Pancreas (tissue), 10 donors: ENCODE measurements at places on chromosomes 3 and 15. TPM values are rescaled to one million over a fixed set of nuclear protein-coding genes. Genes with fewer than 3 reads are reported as not detected.
A peak's percentile ranks its signal among the peaks of the same experiment; 100 is the strongest.

DNA sequence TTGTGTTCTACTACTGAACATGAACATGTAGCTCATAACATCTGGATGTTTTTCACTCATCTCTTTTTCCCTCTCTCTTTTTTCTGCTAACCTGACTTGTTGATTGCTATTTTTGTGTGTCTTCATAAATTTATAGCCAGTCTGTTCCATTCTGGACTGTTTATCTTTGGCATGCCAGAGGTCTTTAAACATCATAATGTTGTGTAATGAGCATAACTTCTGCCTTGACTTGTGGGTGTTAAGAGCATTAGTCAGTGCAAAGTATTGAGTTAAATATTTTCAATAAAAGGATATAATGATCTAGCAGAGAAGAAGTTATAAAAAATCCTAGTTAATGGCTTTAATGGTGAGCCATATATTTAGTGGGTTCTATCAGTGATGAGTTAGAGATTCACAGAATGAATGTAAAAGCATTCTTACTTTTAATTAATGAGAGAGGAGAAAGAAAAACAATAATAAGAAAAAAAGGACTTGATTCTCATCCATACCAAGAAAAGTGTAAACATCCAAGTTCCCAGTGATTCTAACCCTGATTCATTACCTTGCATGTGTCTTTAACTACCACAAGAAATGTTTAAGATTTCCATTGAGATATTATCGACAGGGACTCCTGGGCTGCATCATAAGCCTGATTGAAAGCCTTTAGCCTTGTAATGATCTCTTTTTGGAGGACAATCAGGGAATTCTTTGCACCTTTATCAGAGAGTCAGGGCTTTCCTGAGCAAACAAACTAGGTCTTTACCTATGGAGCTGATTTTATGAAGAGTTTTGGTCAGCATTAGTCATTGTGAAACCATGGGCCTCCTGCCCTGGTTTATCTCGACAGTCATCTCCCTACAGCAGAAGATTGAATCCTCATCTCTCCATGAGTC, 22.9 kb downstream of the MITF start:
- H3K27me3 ChIP-seq, result no peaks in the 10 kb centered on the region
- H3K4me3 ChIP-seq, result no peak overlapping the region
- H3K27ac ChIP-seq, result no peak overlapping the region
- no peaks in the 10 kb centered on the region for H3K36me3 ChIP-seq

DNA sequence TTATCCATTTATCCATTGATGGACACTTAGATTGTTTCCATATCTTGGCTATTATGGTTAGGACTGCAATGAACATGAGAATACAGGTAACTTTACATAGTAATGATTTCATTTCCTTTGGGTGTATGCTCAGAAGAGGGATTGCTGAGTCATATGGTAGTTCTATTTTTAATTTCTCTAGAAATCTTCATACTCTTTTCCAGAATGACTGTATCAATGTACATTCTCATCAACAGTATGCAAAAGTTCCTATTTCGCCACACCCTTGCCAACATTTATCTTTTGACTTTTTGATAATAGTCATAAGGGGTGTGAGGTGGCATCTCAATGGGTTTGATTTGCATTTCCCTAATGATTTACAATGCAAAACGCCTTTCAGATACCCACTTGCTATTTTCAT, 6.2 kb upstream of the NIPA1 start:
- no peak for DNase-seq
- H3K4me1 ChIP-seq, result no peaks in the 10 kb centered on the region
- H3K4me3 ChIP-seq, result no peak overlapping the region

DNA sequence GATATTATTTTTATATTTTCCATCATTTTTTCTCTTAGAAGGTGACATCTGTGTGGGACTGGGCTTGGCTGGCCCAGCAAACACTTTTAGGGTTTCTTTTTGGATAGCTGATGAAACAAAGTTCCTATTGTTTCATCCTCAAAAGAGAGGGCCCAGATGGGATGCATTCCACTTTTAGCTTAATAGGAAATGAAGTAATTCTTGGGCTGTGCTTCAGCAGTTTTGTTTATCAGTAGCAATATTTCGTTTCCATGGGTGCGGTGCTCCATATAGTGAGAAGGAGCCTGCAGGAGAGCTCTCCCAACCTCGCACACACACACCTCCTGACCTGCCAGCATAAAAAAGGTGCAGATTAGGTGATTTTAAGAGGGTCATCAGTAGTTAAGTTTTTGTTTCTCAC, 147.5 kb downstream of the AKAP13 start:
- no peak overlapping the region for H3K4me3 ChIP-seq
- H3K36me3 ChIP-seq, result no peaks in the 10 kb centered on the region
- DNase-seq, result no peak
- peak overlapping the region; percentile 32 for H3K27ac ChIP-seq
- no peaks in the 10 kb centered on the region for H3K27me3 ChIP-seq

GRCh38 chr3:43266995-43267394, 19.3 kb upstream of the SNRK start:
- no peak overlapping the region for H3K4me3 ChIP-seq
- no peak for DNase-seq
- no peaks in the 10 kb centered on the region for H3K27me3 ChIP-seq
- no peaks in the 10 kb centered on the region for H3K4me1 ChIP-seq
- no peak overlapping the region for H3K27ac ChIP-seq

DNA sequence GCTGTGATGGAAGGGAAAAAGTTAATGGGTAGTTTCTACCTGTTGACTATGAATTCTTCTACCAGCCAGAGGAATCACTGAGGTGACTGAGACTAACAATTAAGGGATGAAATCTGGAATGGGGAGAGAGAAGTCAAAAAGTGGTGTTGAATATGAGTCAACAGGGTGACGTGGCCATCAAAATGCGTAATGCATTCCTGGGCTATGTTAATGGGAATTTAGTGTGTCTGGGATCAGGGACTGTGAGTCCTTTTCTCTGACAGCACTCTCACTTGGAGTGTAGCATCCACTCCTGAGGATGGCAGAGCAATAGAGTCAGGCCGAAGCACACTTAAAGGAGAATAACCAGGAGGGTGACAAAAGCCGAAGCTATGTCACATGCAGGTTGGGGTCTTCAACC, 60.4 kb downstream of the MESD start:
- no peaks in the 10 kb centered on the region for H3K4me1 ChIP-seq
- no peaks in the 10 kb centered on the region for H3K36me3 ChIP-seq
- DNase-seq, result no peak
- H3K27ac ChIP-seq, result no peak overlapping the region
- no peaks in the 10 kb centered on the region for H3K27me3 ChIP-seq

The EPHB3 gene
- polyA plus RNA-seq, result 11.7 TPM

The NR2F2 gene
- 16.2 TPM for polyA plus RNA-seq

- no peak overlapping the region for H3K27ac ChIP-seq
- no peaks in the 10 kb centered on the region for H3K27me3 ChIP-seq
- no peak overlapping the region for H3K4me3 ChIP-seq
- H3K36me3 ChIP-seq, result no peaks in the 10 kb centered on the region
- H3K4me1 ChIP-seq, result peaks cover 7% of the 10 kb centered on the region
These were observed 71.3 kb downstream of the PTPRG start for GRCh38 chr3:61632568-61633175.

The CHRNA7 gene
- polyA plus RNA-seq, result 1.1 TPM

The MESP2 gene
- polyA plus RNA-seq, result not detected

GRCh38 chr3:188956839-188957489, 214.8 kb upstream of the TPRG1 start:
- no peak overlapping the region for H3K27ac ChIP-seq
- no peaks in the 10 kb centered on the region for H3K27me3 ChIP-seq
- no peak overlapping the region for H3K4me3 ChIP-seq
- no peaks in the 10 kb centered on the region for H3K36me3 ChIP-seq
- no peak for DNase-seq

- peak; percentile 98 for DNase-seq
- H3K27ac ChIP-seq, result peak within 1 kb of the TSS; percentile 97
- H3K4me1 ChIP-seq, result peaks cover 7% of the 10 kb centered on the region
- H3K4me3 ChIP-seq, result peak within 1 kb of the TSS; percentile 98
These were observed at the start of gene ZBTB11 for GRCh38 chr3:101676765-101677435. ZBTB11 (minus strand) TSS chr3:101677132; CDS start chr3:101676914, 218 bp downstream.

The SNTN gene
- polyA plus RNA-seq, result not detected

GRCh38 chr15:63188926-63189871, at the start of gene RAB8B:
RAB8B (plus strand) TSS chr15:63189606; CDS start chr15:63189625, 19 bp downstream.
- H3K4me1 ChIP-seq, result peaks cover 11% of the 10 kb centered on the region
- H3K27ac ChIP-seq, result no peak within 1 kb of the TSS
- no peaks in the 10 kb centered on the region for H3K27me3 ChIP-seq
- peak; percentile 100 for DNase-seq

DNA sequence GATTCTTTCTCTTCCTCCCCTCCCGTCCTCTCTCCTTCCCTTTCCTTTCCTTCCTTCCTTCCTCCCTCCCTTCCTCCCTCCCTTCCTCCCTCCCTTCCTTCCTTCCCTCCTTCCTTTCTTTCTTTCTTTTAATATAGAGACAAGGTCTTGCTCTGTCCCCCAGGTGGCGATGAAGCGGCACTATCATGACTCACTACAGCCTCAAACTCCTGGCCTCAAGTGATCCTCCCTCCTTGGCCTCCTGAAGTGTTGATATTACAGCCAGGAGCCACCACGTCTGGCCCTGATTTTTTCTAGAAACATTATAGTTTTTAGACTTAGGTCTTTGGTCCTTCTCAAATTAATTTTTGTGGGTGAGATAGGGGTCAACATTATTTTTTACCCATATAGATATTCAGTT, 15.5 kb downstream of the GRM2 start:
- no peaks in the 10 kb centered on the region for H3K4me1 ChIP-seq
- DNase-seq, result no peak
- no peaks in the 10 kb centered on the region for H3K27me3 ChIP-seq
- no peak overlapping the region for H3K4me3 ChIP-seq
- no peak overlapping the region for H3K27ac ChIP-seq

DNA sequence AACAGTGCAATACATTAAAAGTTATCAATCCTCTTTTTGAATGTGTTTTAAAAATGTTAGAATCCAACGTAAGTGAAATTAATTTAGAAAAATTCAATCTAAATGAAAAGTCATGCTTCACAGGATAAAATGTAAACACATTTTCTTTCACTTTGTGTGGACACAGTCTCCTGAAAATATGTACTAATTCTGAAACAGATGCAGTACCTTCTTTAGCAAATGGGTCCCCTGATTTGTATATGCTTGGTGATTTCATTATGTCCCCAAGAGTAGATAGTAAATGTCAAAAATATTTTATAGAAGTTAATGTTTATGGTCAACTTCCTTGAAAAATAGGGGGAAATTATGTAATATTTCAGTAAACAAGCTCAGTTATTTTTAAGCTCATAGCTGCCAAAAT, 28.9 kb downstream of the FOXP1 start:
- H3K4me1 ChIP-seq, result no peaks in the 10 kb centered on the region
- H3K4me3 ChIP-seq, result no peak overlapping the region
- H3K27me3 ChIP-seq, result no peaks in the 10 kb centered on the region
- no peak for DNase-seq
- H3K36me3 ChIP-seq, result no peaks in the 10 kb centered on the region

The CKMT1B gene
- polyA plus RNA-seq, result 2.7 TPM

The CHRNB4 gene
- polyA plus RNA-seq, result 0.02 TPM

The GOLGA6A gene
- polyA plus RNA-seq, result not detected

The CAMP gene
- not detected for polyA plus RNA-seq

- H3K27ac ChIP-seq, result no peak overlapping the region
- no peak overlapping the region for H3K4me3 ChIP-seq
- no peak for DNase-seq
- no peaks in the 10 kb centered on the region for H3K27me3 ChIP-seq
- H3K4me1 ChIP-seq, result no peaks in the 10 kb centered on the region
These were observed 96.8 kb downstream of the SLMAP start for GRCh38 chr3:57852896-57853295.

DNA sequence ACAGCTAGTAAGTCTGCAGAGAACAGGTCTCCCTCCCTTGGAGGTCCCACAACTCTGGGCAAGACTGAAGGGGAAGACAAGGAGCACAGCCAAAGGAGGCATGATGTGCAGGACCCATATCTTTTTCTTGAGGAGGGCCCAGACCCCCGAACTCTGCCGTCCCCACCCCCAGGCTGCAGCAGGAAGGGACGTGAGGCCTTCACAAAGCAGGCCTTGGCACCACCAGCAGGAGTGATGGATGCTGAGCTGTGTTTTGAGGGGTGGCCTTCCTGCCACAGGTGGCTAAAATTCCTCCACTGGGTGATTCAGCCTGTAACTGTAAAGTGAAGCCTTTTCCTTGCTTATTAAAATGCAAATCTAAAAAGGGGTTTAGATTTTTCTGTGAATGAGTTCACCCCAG, 8.6 kb downstream of the PLA2G4D start:
- H3K4me3 ChIP-seq, result no peak overlapping the region
- no peaks in the 10 kb centered on the region for H3K27me3 ChIP-seq
- H3K27ac ChIP-seq, result no peak overlapping the region
- no peak for DNase-seq

The UROC1 gene
- polyA plus RNA-seq, result not detected

- H3K4me3 ChIP-seq, result no peak overlapping the region
- no peaks in the 10 kb centered on the region for H3K4me1 ChIP-seq
- no peak for DNase-seq
- H3K36me3 ChIP-seq, result no peaks in the 10 kb centered on the region
- H3K27me3 ChIP-seq, result no peaks in the 10 kb centered on the region
These were observed 617.0 kb upstream of the CBLB start for GRCh38 chr3:106485802-106486201.

The ARPP21 gene
- polyA plus RNA-seq, result not detected

- DNase-seq, result no peak
- H3K27me3 ChIP-seq, result no peaks in the 10 kb centered on the region
- H3K4me1 ChIP-seq, result no peaks in the 10 kb centered on the region
- no peak overlapping the region for H3K27ac ChIP-seq
These were observed 116.4 kb upstream of the AGBL1 start for GRCh38 chr15:85963262-85963760.

The KBTBD12 gene
- polyA plus RNA-seq, result 3.7 TPM

The ACP3 gene
- 2.1 TPM for polyA plus RNA-seq

- DNase-seq, result no peak
- H3K4me1 ChIP-seq, result no peaks in the 10 kb centered on the region
- no peak overlapping the region for H3K27ac ChIP-seq
- H3K36me3 ChIP-seq, result no peaks in the 10 kb centered on the region
- no peak overlapping the region for H3K4me3 ChIP-seq
These were observed 209.7 kb upstream of the DCBLD2 start for GRCh38 chr3:99111235-99111634.
